ENCODE measurements at places on chromosomes 2 and 18.
A peak's percentile ranks its signal among the peaks of the same experiment; 100 is the strongest.

- no peak for DNase-seq
Observed at GRCh38 chr2:134532537-134532936, 186.3 kb downstream of the TMEM163 start.

DNA sequence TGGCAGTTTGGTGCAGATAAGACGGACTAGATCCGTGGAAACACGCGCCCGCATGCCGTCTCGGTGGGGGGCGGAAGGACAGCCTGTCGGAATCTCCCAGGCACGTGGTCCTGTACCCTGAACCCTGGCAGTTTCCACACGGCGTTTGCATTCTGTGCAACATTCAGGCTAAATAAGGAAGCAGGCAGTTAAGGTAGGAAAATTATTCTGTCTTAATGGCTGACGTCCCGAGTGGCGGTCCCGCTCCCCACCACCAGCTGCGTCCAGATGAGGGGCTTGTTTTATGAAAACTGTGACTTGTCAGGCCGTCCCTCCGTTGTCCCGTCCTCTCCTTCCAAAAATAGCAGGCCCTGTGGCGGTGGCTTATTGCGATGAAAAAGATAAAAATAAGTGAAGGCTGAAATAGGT lies 120.2 kb downstream of the NFATC1 start:
- no peak for DNase-seq

- no peak for DNase-seq
Observed at GRCh38 chr2:148513427-148513826, 131.1 kb upstream of the EPC2 start.

- DNase-seq: peak; percentile 21
Observed at GRCh38 chr2:30178618-30179434, 32.0 kb downstream of the YPEL5 start.

GRCh38 chr18:49722477-49722876 lies 90.9 kb downstream of the ACAA2 start:
- no peak for DNase-seq

DNA sequence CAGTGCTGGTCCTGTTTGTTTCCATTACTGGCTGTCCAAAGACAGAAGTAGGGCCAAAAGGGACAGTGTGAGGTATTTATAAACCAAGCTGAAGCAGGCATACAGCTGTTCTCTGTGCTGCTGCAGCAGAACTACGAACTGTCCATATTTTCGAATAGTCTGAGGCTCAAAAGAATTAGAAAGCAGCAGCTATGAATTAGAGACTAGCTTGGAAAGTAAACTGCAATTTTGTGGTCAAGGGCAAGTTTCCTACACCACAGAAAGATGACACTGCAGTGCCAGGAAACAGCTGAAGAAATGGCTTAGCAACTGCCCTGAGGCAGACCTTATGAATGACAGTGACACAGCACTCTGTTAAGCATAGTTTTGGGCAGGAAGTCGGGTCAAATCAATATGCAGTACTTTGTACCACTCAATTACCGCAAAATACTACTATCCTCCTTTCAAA lies 125.3 kb downstream of the TMEM131 start:
- peak; percentile 98 for DNase-seq

DNA sequence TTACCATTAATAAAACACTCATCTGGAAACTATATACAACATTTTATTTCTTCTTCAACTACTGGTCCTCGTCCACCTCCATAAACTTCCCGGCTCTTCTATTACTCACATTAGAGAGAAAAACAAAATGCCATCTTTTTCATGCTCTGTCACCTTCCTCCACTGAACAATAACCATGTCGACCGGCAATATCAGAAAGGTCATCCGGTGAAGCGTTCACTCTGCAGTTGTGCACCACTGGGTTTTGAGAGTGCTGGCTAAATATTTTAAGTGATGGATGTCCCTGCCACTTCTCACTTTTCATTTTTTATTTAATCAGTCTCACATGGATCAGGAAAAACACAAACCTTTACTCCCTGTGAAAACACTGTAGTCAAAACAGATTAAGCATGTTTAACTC lies 48.2 kb downstream of the SPP2 start:
- no peak for DNase-seq

- peak; percentile 52 for DNase-seq
Observed at GRCh38 chr2:105789745-105790460, 45.2 kb downstream of the NCK2 start.
